ENCODE measurements at places on chromosomes 3 and 15.

DNA sequence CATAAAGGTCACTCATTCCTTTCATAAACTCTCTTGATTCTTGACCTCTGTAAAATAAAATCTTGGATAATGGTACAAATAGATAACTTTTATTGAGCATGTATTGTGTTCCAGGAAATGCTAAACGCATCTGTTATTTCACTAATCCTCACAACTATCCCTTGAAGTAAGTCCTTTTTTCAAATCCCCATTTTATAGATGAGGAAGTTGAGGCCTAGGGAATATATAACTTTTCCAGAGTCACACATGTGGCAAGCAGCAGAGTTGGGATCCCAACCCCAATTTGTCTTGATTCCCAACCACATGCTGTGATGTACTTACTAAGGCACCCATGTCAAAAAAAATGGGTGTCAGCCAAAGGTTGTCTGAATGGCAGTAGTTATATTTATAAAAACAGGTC, 6.3 kb downstream of the VPS39 start:
- DNase-seq = no peak

GRCh38 chr3:133547432-133548041, 25.9 kb upstream of the CDV3 start:
- DNase-seq = no peak

- no peak for DNase-seq
Observed at GRCh38 chr3:152405915-152406802, 137.4 kb downstream of the MBNL1 start.

DNA sequence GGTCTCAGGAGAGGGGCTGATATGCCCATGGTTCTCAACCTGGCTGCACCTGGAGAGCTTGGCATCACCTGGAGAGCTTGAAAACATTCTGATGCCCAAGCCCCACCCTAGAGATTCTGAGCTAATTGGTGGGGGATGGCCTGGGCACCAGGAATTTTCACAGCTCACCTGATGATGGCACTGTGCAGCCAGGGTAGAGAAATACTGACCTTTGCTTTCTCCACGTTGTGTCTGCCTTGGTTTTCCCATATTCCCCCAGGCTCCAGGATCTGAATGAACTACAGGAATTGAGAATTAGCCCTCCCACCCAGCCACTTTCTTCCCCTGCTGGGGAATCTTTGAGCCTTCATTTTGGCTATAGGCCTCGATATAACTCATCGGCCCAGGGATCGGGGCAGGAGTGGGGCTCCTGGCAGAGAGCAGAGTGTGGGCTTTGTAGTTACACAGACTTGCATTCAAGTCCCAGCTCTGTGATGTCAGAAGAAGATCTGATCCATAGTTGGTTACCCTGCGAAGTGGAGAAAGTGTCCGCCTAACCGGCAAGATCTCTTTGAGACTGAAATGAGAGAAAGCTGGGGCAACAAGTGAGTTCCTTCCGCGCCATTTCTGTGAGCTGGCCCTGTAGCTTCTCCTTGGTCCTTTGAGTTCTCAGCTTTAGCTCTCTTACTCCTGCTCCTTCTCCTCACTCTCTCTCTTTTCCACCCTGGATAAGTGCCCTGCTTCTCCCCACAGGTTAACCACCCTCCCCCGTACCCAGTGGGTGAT, 33.1 kb upstream of the UBE2Q2 start:
- DNase-seq = no peak
